ENCODE measurements at places on chromosomes 1 and 21. TPM values are rescaled to one million over a fixed set of nuclear protein-coding genes. Genes with fewer than 3 reads are reported as not detected.

The C1orf185 gene
- total RNA-seq, result not detected

The MYOG gene
- total RNA-seq, result not detected

The PGLYRP4 gene
- not detected for total RNA-seq

The COL11A1 gene
- 17.2 TPM for total RNA-seq

The CD1C gene
- total RNA-seq, result not detected

The SAMD11 gene
- total RNA-seq, result 36.6 TPM

The BGLAP gene
- 0.14 TPM for total RNA-seq

The DIO1 gene
- not detected for total RNA-seq

The MRPL37 gene
- total RNA-seq, result 46.1 TPM

The TMEM125 gene
- total RNA-seq, result not detected

The KLF17 gene
- 0.09 TPM for total RNA-seq

The EFCAB14 gene
- 27.5 TPM for total RNA-seq

The KRTAP19-4 gene
- total RNA-seq, result not detected

The BCAR3 gene
- 21.3 TPM for total RNA-seq

The SPRR1A gene
- not detected for total RNA-seq

The AMY1B gene
- not detected for total RNA-seq

The TXLNA gene
- 101 TPM for total RNA-seq

The ETV3L gene
- total RNA-seq, result not detected

The PAQR6 gene
- total RNA-seq, result 0.28 TPM

The CRABP2 gene
- total RNA-seq, result 17.5 TPM

The ELAPOR1 gene
- total RNA-seq, result 0.74 TPM

The PHACTR4 gene
- 3.7 TPM for total RNA-seq

The LCE2A gene
- total RNA-seq, result not detected

The C1orf115 gene
- total RNA-seq, result 0.46 TPM

The ACOT11 gene
- 1.8 TPM for total RNA-seq

The LCE3D gene
- total RNA-seq, result not detected

The KCNA3 gene
- 0.18 TPM for total RNA-seq

The PADI4 gene
- not detected for total RNA-seq

The HDGF gene
- total RNA-seq, result 125 TPM

The GALE gene
- total RNA-seq, result 11.4 TPM

The CHRM3 gene
- 0.28 TPM for total RNA-seq

The UTS2 gene
- not detected for total RNA-seq

The INKA2 gene
- total RNA-seq, result 1.6 TPM

The SPRR2A gene
- not detected for total RNA-seq

The DUSP23 gene
- total RNA-seq, result 12.0 TPM

The S100A9 gene
- total RNA-seq, result 0.28 TPM

The LCE1A gene
- not detected for total RNA-seq

The CNIH3 gene
- total RNA-seq, result 3.6 TPM

The PCBP3 gene
- total RNA-seq, result 1.6 TPM

The REG4 gene
- not detected for total RNA-seq

The SELP gene
- total RNA-seq, result not detected

The OR2T11 gene
- total RNA-seq, result not detected

The NUP210L gene
- 0.18 TPM for total RNA-seq

The OR2T33 gene
- total RNA-seq, result not detected

The FAM89A gene
- 11.2 TPM for total RNA-seq

The ASTN1 gene
- not detected for total RNA-seq

The FNDC7 gene
- total RNA-seq, result under 0.01 TPM

The POGZ gene
- 15.4 TPM for total RNA-seq

The OR10J1 gene
- total RNA-seq, result not detected

The TARDBP gene
- 52.6 TPM for total RNA-seq

The TMOD4 gene
- not detected for total RNA-seq

The KIF1B gene
- 20.1 TPM for total RNA-seq

All from smooth muscle cell of bladder (primary cell).